ENCODE measurements at places on chromosomes 2 and 18. TPM values are rescaled to one million over a fixed set of nuclear protein-coding genes. Genes with fewer than 3 reads are reported as not detected.

GRP gene
- total RNA-seq, result not detected

DNA sequence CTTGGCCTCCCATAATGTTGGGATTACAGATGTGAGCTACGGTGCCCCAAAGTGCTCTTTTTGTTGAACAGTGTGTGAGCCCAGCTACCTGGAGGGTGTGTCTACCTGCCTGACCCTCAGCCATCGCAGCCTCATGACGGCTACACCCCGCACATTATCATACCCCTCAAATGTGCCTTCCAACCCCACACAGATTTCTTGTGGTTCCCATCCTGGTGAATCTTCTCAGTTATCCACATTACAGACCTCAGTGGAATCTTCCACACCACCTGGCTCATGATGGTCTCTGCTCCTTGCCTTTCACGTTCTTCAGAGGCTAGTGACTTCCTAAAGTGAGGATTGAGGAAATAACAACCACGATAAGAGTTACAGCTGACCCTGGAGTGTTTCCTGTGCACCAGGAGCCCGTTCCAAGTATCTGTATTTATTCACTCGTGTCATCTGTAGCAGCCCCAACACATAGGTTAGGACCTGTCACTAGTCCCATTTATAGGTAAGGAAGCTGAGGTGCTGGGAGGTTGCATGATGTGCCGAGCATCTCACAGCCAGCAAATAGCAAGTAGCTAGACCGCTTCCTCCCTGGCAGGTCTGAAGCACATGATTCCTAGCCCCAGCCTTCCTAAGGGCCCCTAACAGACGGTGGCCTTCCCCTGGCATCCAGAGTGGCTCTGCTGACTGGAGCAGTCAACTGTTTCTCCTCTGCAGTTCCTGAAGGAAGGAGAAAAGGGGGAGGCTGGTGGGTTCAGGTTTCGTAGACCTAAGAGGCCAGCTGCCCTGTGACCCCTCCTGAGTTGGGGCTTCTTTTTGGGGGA is 47.3 kb downstream of the TCF7L1 start:
- no peak for DNase-seq

DNA sequence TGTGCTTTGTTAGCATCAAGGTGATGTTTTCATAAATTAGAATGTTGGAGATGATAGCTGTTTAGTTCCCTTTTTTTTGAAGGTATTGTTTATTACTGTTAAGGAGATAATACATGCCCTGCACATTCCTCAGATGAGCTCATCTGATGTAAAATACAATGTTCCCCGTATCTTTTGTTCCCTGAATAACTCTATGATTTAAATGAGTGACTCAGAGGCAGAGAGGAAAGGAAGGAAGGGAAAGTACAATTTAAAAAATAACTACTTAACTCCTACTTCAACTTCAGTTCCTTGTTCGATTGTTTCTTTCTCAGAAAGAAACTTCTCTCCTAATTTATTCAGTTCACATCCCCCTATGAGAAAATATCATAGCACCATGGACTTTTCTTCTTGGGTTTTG is 208.7 kb downstream of the KCNE4 start:
- no peak for DNase-seq

CNRIP1 gene
- total RNA-seq, result 16.9 TPM

GRCh38 chr2:16680781-16681180 is 15.1 kb upstream of the CYRIA start:
- DNase-seq, result no peak

ERFE gene
- not detected for total RNA-seq

- no peak for DNase-seq
Measured at GRCh38 chr2:47744074-47744473, 38.9 kb upstream of the MSH6 start.

DNA sequence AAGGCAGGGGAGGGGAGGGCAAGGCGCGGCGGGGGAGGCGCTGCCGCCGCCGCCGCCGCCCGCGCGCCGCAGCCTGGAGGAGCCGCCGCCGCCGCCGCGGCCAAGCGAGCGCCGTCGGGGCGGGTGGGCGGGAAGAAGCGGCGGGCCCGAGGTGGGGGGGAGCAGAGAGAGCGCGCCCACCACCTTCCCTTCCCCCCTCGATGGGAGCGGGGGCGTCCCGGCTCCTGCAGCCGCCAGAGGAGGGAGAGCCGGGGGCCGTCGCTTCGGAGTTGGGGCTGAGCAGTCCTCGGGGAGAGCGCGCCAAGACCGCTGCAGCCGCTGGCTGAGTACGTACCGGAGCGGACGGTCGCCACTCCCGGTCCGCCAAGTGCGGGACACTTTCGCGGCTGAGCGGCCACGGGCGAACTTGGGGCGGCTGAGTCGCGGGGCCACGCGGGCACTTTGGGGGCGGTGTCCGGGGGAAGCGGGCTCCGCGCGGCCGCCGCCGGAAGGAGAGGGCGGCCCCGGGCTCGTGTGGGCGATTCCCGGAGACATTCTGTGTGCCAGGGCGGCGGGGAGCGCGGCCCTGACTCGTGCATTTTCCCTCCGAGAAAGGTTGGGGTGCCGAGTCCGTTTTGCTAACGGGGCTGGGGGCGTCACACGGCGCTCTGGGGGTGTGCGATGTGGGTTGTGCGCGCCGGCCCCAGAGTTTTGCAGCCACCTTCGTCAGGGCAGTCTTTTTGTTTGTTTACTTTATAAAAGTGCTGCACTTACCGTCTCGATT is at the start of gene NAB1:
TSS of gene NAB1 (plus strand) at position 49 of the 763 bp plus-strand sequence. CDS start 10,094 bp downstream, outside the sequence.
- DNase-seq, result peak; percentile 89

UGT1A8 gene
- total RNA-seq, result not detected

GRCh38 chr18:58325494-58325893 is 281.5 kb downstream of the NEDD4L start:
- no peak for DNase-seq

DNA sequence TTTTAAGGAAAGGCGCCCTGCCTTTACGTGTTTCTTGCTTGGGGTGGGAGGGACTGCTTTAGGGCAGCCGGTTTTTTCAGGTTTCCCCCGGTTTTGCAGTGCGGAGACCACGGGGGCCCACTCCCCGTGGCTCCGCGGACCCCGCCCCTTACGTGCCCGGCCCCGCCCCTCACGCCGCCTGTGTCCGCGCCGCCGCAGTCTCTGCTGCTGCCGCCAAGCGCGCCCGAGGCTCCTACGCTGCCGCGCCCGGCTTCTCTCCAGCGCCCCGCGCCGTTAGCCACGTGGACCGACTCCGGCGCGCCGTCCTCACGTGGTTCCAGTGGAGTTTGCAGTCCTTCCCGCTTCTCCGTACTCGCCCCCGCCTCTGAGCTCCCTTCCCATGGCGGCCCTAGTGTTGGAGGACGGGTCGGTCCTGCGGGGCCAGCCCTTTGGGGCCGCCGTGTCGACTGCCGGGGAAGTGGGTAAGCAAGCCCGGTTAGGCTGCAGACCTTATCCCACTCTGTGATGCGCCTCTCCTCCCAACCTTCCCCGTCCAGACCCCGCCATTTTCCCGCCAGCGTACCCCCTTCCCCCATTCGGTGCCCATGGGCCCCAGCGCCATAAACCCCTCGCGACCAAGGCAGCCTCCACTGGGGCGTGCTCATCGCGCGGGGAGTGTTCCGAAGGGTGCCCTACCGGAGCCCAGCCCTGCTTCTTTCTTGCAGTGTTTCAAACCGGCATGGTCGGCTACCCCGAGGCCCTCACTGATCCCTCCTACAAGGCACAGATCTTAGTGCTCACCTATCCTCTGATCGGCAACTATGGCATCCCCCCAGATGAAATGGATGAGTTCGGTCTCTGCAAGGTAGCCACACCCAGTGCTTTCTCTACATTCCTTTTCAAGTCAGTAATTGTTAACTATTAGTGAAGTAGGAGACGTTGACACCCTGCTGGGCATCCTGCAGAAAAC is at the start of gene CAD:
TSS of gene CAD (plus strand) at position 197 of the 949 bp plus-strand sequence. CDS start at position 380, 183 bp downstream.
- DNase-seq, result peak; percentile 94

KRTCAP3 gene
- total RNA-seq, result not detected

- peak; percentile 75 for DNase-seq
Measured at GRCh38 chr2:233418761-233419546, 64.7 kb downstream of the DGKD start.

- DNase-seq, result no peak
Measured at GRCh38 chr2:50004667-50005066, 850.4 kb upstream of the FSHR start.

GRCh38 chr2:80968450-80968849 is 663.9 kb upstream of the LRRTM1 start:
- no peak for DNase-seq

GRCh38 chr18:77520767-77521166 is 271.1 kb downstream of the GALR1 start:
- DNase-seq, result no peak

- DNase-seq, result no peak
Measured at GRCh38 chr2:49306925-49307324, 152.6 kb upstream of the FSHR start.

MEP1B gene
- not detected for total RNA-seq

DNA sequence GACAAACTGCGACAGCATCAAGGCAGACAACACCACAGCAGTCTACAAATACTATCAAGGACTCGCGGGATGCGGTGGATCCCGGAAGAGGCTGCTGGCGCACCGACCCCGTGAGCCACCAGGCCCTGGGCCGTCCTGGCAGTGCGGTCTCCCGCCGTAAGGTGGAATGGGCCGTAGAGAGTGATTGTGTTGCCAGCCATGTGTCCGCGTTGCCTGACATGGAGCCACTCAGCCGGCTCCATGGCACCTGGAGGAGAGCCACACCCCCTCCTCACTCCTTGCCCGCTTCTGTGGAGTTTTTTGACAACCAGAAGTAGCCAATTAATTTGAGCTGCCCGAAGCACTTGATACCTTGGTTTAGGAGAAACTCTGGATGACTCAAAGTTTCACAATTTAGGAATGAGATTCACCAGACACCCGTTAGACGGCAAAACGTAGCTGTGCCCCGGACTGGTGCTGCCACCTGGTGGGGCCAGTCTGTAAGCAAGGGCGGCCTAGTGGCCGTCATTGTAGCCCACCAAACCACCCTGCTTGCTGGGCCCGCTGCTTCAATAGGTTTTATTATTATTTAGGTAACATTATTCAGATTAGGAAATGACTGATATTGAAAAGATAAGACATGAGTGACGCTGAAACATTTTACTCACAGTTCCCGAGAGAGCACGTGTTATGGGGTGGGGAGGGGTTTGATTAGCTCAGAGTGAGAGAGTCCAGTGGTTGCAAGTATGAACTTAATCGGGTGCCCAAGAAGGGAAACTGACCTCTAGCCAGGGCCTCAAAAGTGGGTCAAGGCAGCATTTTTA is 10.2 kb upstream of the IMP4 start:
- DNase-seq, result peak; percentile 88

GRCh38 chr2:65278531-65278981 is 50.9 kb downstream of the ACTR2 start:
- no peak for DNase-seq

- no peak for DNase-seq
Measured at GRCh38 chr2:167335541-167335992, 447.3 kb downstream of the XIRP2 start.

CEP68 gene
- 16.3 TPM for total RNA-seq

FBLN7 gene
- total RNA-seq, result 1.9 TPM

DNA sequence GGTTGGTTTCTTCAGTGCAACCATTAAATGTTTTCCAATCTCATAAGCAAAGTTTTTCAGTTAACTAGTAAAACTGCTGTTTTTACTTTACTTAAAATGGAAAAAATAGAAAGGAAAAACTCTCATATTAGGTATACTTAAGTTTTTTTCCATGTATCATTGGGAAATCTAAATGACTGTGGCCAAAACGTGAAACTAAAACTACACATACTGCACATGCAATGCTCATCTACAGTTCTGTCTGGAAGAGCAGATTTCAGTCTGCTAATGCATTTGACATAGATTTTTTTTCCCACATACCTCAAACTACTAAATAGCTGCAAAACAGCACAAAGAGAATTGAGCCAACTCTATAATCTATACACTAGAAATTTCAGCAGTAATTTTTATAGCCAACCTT is 62.6 kb downstream of the COL5A2 start:
- no peak for DNase-seq

DNA sequence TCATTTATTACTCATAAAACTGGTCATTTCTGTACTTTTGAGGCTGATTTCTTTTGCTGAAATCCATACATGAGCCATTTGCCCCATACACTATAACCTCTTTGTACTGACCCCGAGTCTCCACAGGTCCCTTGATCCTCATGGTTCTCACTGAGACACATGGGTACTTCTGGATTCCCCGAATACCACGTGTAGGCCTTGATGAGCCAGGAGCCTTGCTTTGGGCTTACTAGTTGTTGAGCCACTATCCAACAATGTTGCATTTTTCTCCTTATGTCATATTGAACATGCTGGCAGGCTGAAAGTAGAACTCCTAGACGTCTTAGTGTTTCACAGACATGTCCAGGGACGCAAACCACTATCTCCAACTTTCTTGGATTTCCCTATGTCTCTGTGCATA is 2.4 kb upstream of the FBXO11 start:
- no peak for DNase-seq

DNA sequence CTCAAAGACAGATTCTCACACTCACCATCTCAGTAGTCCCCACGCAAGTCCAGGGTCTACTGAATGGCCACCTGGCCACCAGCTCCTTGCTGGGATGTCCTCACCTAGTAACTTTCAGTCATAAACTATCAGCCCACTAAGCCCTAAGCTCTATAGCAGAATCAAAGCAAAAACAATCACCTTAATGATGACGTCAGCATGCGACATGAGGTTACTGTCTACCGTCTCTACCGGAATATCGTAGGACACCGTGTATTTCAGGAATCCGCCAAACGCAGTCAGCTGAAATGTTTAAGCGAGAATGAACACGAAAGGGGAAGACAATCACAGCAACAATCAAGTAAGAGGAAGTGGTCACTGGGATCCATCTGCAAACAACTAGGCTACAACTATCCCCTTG is 81.8 kb downstream of the LAMA1 start:
- DNase-seq, result no peak

DNA sequence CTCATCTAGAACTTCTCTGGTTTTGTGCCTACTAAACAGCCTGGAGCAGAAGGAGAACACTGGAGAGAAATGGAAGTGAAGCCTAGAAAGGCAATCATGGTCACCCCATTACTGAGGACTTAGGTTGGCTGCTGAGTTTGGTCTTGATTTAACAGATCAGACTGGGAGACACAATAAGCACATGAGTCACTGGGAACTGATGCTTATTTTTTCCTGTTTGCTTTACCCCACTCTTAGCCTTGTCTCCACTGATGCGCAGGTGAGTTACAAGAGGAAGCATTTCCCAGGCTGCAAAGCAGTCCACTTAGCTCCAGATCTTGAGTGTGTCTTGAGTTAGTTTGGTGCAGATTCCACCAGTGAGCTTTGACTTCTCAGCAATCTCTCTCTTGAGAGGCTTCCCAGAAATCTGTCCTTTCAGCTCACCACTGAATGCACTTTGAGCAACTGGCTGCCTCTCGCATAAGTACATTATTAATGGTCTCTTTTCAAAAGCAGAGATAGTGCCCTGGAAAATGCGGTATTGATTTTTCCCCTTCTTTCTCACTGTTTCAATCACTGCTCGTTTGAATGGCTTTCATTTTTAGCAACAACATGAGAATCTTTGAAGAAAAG is 390.2 kb upstream of the SETBP1 start:
- no peak for DNase-seq

KCNF1 gene
- 0.65 TPM for total RNA-seq

ANO7 gene
- 1.4 TPM for total RNA-seq

- DNase-seq, result no peak
Measured at GRCh38 chr2:143572421-143572820, 443.2 kb downstream of the ARHGAP15 start.

- DNase-seq, result no peak
Measured at GRCh38 chr2:152406119-152406835, 71.3 kb downstream of the FMNL2 start.

Measured in right cardiac atrium (tissue), 5 donors.